ENCODE measurements at places on chromosomes 12 and 14. TPM values are rescaled to one million over a fixed set of nuclear protein-coding genes. Genes with fewer than 3 reads are reported as not detected.

DNA sequence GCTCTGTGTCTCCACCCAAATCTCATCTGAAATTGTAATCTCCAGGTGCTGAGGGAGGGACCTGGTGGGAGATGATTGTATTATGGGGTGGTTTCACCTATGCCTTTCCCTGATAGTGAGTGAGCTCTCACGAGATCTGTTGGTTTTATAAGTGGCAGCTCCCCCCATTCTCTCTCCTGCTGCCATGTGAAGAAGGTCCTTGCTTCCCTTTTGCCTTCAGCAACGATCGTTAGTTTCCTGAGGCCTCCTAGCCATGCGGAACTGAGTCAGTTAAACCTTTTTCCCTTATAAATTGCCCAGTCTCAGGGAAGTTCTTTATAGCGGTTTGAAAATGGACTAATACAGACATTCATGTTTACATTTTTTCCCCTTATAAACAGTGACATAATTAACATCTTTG lies 36.1 kb downstream of the PELI2 start:
- H3K27me3 ChIP-seq = no peaks in the 10 kb centered on the region
- no peaks in the 10 kb centered on the region for H3K4me1 ChIP-seq
- H3K4me3 ChIP-seq = no peak overlapping the region
- no peak for DNase-seq

DNA sequence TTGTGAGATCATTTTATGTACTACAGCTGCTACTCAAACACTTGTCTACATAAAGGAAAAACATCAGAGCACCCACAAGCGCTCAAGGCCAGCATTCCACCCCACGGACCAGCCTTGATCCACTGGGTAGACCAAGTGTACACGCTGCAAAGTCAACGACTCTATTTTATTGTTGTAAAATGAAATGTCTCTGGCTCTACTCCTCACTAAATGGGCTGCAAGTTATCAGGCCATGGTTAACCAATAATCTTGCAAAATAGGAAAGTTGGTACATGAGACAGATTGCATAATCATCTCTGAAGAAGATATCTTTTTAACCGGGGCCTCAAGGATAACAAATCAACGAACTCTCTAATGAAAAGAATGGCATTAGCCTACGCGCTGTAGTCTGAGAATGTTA lies 69.9 kb upstream of the FOXN3 start:
- no peak for DNase-seq
- no peaks in the 10 kb centered on the region for H3K36me3 ChIP-seq
- H3K27me3 ChIP-seq = no peaks in the 10 kb centered on the region
- no peak overlapping the region for H3K4me3 ChIP-seq
- H3K27ac ChIP-seq = peak overlapping the region; percentile 19
- H3K4me1 ChIP-seq = peaks cover 7% of the 10 kb centered on the region

DNA sequence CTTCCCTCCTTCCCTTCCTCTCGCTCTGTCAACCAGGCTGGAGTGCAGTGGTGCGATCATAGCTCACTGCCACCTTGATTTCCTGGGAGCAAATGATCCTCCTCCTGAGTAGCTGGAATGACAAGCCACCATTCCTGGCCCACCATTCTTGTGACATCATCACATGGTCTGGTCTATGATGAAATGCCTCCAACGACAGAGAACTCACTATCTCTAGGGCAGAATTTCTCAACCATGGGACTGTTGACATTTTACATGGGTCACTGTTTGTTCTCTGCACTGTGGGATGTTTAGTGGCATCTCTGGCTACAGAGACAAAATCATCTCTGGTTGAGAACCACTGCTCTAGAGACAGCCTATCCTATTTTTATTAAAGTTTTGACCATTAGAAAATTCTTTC lies 9.7 kb downstream of the VRK1 start:
- H3K27me3 ChIP-seq = no peaks in the 10 kb centered on the region
- DNase-seq = no peak
- no peak overlapping the region for H3K27ac ChIP-seq

- no peak overlapping the region for H3K4me3 ChIP-seq
- H3K4me1 ChIP-seq = no peaks in the 10 kb centered on the region
- no peaks in the 10 kb centered on the region for H3K36me3 ChIP-seq
- no peak overlapping the region for H3K27ac ChIP-seq
These were observed 1324.0 kb upstream of the USP15 start for GRCh38 chr12:60935981-60936761.

DNA sequence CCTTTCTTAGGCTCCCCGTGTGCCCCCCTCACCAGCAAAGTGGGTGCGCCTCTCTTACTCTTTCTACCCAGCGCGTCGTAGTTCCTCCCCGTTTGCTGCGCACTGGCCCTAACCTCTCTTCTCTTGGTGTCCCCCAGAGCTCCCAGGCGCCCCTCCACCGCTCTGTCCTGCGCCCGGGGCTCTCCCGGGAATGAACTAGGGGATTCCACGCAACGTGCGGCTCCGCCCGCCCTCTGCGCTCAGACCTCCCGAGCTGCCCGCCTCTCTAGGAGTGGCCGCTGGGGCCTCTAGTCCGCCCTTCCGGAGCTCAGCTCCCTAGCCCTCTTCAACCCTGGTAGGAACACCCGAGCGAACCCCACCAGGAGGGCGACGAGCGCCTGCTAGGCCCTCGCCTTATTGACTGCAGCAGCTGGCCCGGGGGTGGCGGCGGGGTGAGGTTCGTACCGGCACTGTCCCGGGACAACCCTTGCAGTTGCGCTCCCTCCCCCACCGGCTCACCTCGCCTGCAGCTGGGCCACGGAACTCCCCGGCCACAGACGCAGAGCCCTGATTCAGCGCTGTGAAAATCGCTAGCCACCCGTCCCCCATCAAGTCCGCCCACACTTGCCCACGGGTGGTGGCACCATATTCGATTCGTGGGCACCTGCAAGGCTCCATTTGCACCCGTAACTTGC lies 1.3 kb downstream of the TMEM233 start:
- H3K4me1 ChIP-seq = peaks cover 16% of the 10 kb centered on the region
- no peaks in the 10 kb centered on the region for H3K36me3 ChIP-seq
- H3K4me3 ChIP-seq = peak overlapping the region; percentile 39

DNA sequence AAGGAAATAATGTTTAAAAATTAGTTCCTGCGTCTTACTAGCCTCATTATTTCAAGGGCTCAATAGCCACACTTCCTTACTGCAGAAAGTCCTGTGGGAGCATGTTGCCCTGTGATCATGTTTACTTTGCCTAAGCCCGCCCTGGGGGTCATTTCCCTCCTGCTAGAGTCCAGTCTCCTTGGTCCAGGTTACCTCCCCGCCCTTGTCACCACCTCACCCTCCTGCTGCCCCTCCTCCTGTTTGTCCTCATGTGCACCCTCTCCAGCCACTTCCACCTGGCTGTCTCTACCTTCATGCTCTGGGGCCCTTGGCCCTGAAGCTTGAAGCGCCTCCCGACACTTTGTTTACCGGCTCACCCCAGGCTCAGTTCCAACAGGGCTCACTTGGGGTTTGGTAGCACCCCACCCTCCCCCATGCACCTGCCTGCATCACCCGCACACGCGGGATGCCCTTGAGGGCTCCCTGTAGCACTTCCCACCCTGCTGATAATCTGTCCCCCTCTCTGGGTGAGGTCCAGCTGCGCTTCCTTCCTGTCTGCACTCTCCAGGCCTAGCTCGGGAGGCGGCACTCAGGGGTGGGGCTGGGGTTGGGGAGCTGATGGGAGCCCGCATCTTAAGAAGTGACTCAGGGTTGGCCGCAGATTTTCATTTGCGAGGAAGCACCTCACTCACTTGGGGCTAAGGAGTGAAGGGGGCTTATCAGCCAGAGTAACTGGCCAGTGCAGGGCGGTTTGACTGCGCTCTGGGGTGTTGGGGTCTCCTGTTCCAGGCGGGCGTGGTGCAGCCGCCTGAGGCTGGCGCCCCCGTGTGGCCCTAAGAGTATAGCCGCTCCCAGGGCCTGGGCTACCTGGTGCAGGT lies 40.1 kb downstream of the SMIM41 start:
- H3K27me3 ChIP-seq = no peaks in the 10 kb centered on the region
- no peak overlapping the region for H3K4me3 ChIP-seq
- H3K27ac ChIP-seq = peak overlapping the region; percentile 60
- peaks cover 17% of the 10 kb centered on the region for H3K4me1 ChIP-seq
- H3K36me3 ChIP-seq = no peaks in the 10 kb centered on the region

GRCh38 chr12:7787574-7788293 lies 1.5 kb upstream of the NANOG start:
- H3K27ac ChIP-seq = no peak overlapping the region
- no peak overlapping the region for H3K4me3 ChIP-seq
- no peaks in the 10 kb centered on the region for H3K4me1 ChIP-seq
- H3K27me3 ChIP-seq = peaks cover 3% of the 10 kb centered on the region

- peak; percentile 73 for DNase-seq
- peaks cover 18% of the 10 kb centered on the region for H3K4me1 ChIP-seq
- H3K4me3 ChIP-seq = no peak overlapping the region
These were observed 160.4 kb downstream of the CACNA1C start for GRCh38 chr12:2212971-2213869.

GRCh38 chr14:37559386-37559785 lies 35.7 kb downstream of the FOXA1 start:
- no peaks in the 10 kb centered on the region for H3K36me3 ChIP-seq
- H3K27me3 ChIP-seq = no peaks in the 10 kb centered on the region
- H3K4me1 ChIP-seq = no peaks in the 10 kb centered on the region
- DNase-seq = no peak

DNA sequence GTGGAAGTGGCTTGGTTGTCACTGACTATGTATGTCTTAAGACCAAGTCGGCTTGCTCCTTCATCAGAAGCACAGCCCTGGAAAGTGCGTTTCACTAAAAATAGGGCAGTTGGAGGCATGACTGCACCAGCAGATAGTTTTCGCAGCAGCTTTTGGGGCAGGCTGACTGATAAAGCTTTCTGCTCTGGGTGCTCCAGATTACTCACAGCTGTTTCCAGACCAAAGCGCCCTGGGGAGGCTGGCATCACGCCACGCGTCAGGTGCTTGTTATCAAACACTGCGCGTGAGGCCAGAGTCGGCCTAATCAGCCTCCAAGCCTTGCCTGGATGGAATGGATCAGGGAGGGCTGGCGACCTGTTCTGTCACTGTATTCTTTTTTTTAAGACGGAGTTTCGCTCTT lies 13.3 kb upstream of the LRRC10 start:
- no peaks in the 10 kb centered on the region for H3K36me3 ChIP-seq
- H3K27ac ChIP-seq = no peak overlapping the region
- DNase-seq = peak; percentile 56
- H3K4me3 ChIP-seq = no peak overlapping the region

DNA sequence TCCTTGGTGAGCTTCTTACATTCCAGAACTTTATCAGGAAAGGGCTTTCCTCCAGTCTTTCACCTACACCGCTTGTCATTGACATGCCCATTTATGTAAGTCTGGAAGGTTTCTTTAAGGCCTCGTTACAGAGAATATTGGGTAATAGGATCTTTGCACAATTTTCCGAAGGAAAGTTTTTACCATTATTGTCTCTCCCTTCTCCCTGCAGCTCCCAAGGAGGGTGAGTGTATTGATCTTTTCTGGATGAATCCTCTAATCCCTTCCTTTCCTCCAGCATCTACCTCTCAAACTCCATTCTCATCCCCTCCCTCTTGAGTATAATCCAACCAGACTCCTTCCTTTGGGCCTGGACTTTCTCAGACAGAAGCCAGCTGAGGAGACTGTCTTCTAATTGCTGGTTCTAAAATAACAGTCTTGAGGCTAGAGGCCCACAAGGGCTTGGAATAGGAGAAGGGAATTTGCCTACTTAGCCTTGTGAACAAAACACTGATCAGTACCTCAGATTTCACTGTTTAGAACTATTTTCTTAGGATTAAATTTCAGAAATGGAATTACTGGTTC lies 21.8 kb downstream of the WNK1 start:
- no peak overlapping the region for H3K27ac ChIP-seq
- no peaks in the 10 kb centered on the region for H3K27me3 ChIP-seq
- DNase-seq = peak; percentile 32
- H3K36me3 ChIP-seq = no peaks in the 10 kb centered on the region
- H3K4me3 ChIP-seq = no peak overlapping the region
- H3K4me1 ChIP-seq = peaks cover 36% of the 10 kb centered on the region

DNA sequence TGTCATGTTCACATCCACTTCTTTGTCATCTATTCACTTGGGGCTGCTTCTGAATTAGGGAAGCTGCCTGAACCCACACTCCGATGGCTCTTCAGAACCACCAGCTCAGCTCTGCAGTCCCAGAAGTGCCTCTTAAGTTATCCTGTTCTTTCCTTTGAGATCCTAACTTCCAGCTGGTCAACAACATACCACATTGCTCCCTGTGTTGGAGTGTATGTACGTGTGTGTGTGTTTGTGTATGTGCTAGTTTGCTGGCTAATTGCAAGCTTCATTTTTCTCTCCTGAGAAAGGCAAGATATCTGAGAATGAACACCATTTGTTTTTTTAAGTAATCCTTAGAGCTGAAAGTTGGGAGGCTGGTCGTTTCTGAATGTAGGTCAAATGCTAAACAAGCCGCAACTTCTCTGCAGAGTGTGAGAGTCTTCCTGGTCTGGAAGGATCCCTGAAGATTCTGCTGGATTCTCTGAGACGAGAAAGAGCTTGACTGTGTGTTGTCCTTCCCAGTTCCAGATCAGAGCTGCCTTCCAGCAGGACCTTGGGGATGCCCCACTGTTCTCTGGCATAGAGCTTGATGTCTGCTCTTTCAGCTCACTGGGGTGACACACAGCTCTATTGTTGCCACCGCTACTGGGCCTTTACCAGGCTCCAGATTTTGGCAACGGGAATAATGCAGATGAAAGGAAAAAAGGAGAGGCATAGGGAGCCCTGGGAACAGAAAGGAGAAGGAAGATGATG lies 839 bp downstream of the GSG1 start:
- peak; percentile 43 for DNase-seq
- peaks cover 41% of the 10 kb centered on the region for H3K4me1 ChIP-seq
- H3K4me3 ChIP-seq = no peak overlapping the region
- H3K27me3 ChIP-seq = no peaks in the 10 kb centered on the region
- peak overlapping the region; percentile 94 for H3K27ac ChIP-seq

GRCh38 chr12:82971584-82971983 lies 284.9 kb downstream of the TMTC2 start:
- H3K27ac ChIP-seq = no peak overlapping the region
- H3K4me1 ChIP-seq = no peaks in the 10 kb centered on the region
- no peaks in the 10 kb centered on the region for H3K36me3 ChIP-seq
- H3K4me3 ChIP-seq = no peak overlapping the region
- no peaks in the 10 kb centered on the region for H3K27me3 ChIP-seq

DNA sequence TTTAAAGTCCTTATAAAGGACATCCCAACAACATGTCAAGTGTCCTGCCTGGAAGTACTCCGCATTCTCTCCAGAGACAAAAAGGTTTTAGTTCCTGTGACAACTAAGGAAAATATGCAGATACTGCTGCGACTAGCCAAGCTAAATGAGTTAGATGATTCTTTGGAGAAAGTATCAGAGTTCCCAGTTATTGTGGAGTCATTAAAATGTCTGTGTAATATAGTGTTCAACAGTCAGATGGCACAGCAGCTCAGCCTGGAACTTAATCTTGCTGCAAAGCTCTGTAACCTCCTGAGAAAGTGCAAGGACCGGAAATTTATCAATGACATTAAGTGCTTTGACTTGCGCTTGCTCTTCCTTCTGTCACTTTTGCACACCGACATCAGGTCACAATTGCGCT lies 40.2 kb downstream of the RIC8B start:
- no peak overlapping the region for H3K27ac ChIP-seq
- H3K27me3 ChIP-seq = no peaks in the 10 kb centered on the region
- no peak overlapping the region for H3K4me3 ChIP-seq

The SMIM41 gene
- 1.1 TPM for total RNA-seq

The TBPL2 gene
- total RNA-seq = not detected

The PLCZ1 gene
- total RNA-seq = not detected

All from stomach (tissue), 19 donors.